ENCODE measurements at places on chromosomes 1 and 21. TPM values are rescaled to one million over a fixed set of nuclear protein-coding genes. Genes with fewer than 3 reads are reported as not detected.
A peak's percentile ranks its signal among the peaks of the same experiment; 100 is the strongest.

- no peaks in the 10 kb centered on the region for H3K36me3 ChIP-seq
- no peaks in the 10 kb centered on the region for H3K27me3 ChIP-seq
- H3K27ac ChIP-seq = no peak overlapping the region
- no peak for DNase-seq
- H3K4me3 ChIP-seq = no peak overlapping the region
These were observed 294.8 kb upstream of the CHRM3 start for GRCh38 chr1:239091537-239091936.

GRCh38 chr1:1112237-1112985, 3.5 kb downstream of the C1orf159 start:
- peaks cover 20% of the 10 kb centered on the region for H3K4me1 ChIP-seq
- no peak overlapping the region for H3K27ac ChIP-seq
- H3K36me3 ChIP-seq = peaks cover 5% of the 10 kb centered on the region
- no peaks in the 10 kb centered on the region for H3K27me3 ChIP-seq
- H3K4me3 ChIP-seq = no peak overlapping the region

GRCh38 chr1:238239343-238239742, 348.6 kb upstream of the ZP4 start:
- DNase-seq = no peak
- no peaks in the 10 kb centered on the region for H3K36me3 ChIP-seq
- H3K4me1 ChIP-seq = no peaks in the 10 kb centered on the region
- H3K27me3 ChIP-seq = no peaks in the 10 kb centered on the region
- no peak overlapping the region for H3K27ac ChIP-seq
- no peak overlapping the region for H3K4me3 ChIP-seq

DNA sequence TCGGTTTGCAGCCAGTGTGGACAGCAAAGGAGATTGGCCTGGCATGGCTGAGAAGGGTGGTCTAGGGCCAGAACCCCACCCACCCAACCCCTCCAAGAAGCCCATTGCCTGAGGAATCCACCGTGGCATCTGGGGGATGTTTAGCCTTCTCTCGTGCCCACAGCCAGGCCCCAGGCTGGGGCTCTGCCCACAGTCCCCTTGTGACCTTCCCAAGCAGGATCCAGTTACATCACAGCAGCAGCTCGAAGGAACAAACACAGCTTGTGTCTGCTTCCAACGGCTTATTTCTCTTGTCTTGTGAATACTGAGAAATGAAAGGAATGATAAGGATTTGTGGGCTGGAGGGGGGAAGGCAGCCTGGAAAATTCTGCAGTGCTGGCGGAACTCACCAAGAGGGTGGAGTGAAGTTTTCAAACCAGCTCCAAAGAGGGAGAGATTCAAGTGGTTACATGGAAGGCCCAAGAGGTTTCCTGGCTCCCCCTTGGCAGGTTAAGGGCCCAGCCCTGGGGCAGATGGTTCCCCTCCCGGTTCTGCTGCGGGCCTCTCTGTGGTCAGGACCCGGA, 61.6 kb downstream of the DHRS3 start:
- DNase-seq = no peak
- no peak overlapping the region for H3K27ac ChIP-seq
- H3K4me3 ChIP-seq = no peak overlapping the region
- no peaks in the 10 kb centered on the region for H3K27me3 ChIP-seq
- H3K36me3 ChIP-seq = no peaks in the 10 kb centered on the region

GRCh38 chr1:216183454-216183853, 239.8 kb downstream of the USH2A start:
- no peak overlapping the region for H3K27ac ChIP-seq
- no peak for DNase-seq
- H3K4me3 ChIP-seq = no peak overlapping the region
- no peaks in the 10 kb centered on the region for H3K27me3 ChIP-seq

DNA sequence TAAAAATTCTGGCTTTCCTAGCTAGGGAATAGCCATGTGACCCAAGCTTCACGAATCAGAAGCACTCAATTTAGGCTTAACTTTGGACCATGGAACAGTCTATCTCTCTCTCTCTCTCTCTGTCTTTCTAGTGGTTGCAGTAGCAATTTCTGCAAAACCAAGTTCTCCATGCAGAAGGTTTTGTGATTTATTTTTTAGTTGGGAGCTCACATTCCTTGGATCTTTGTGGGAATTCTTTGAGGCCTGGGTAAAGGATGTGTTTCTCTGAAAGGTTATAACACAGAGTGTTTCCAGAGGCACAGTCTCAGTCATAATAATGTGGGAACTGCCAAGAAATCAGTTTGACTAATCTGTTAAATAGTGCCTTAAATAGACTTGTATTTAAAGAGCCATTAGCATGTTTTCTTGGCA, 112.3 kb upstream of the COL11A1 start:
- no peak overlapping the region for H3K27ac ChIP-seq
- no peaks in the 10 kb centered on the region for H3K27me3 ChIP-seq
- no peak overlapping the region for H3K4me3 ChIP-seq
- no peaks in the 10 kb centered on the region for H3K4me1 ChIP-seq
- DNase-seq = no peak
- H3K36me3 ChIP-seq = no peaks in the 10 kb centered on the region

DNA sequence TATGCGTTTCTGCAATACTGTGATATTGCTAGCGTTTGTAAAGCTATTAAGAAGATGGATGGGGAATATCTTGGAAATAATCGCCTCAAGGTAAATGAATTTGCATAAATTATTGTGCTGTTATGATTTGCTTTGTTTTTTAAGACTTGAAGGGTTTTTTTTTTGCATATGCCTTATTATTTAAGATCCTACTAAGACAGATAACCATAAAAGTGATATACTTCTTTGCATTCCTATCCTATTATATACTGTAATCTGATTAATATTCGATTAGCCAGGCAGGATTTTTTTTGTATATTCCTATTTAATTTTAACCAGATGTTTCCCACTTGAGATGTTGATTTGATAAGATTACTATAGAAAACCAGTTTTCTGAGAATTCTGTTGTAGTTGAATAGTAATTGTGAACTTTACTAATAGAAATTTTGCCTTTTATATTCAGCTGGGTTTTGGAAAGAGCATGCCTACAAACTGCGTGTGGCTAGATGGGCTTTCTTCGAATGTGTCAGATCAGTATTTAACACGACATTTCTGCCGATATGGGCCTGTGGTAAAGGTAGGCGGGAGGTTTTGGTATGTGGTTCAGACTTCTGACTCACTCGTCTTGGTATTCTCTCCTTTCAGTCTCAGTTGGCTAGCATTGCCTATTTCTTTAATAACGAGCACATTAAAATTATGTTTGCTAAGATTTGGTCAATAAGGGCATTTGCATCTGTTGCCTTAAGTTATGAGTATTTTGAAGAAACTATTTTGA, 56.8 kb downstream of the ZBTB17 start:
- H3K4me1 ChIP-seq = peaks cover 17% of the 10 kb centered on the region
- H3K4me3 ChIP-seq = no peak overlapping the region
- H3K27me3 ChIP-seq = no peaks in the 10 kb centered on the region
- peak; percentile 27 for DNase-seq
- peaks cover 48% of the 10 kb centered on the region for H3K36me3 ChIP-seq
- no peak overlapping the region for H3K27ac ChIP-seq

DNA sequence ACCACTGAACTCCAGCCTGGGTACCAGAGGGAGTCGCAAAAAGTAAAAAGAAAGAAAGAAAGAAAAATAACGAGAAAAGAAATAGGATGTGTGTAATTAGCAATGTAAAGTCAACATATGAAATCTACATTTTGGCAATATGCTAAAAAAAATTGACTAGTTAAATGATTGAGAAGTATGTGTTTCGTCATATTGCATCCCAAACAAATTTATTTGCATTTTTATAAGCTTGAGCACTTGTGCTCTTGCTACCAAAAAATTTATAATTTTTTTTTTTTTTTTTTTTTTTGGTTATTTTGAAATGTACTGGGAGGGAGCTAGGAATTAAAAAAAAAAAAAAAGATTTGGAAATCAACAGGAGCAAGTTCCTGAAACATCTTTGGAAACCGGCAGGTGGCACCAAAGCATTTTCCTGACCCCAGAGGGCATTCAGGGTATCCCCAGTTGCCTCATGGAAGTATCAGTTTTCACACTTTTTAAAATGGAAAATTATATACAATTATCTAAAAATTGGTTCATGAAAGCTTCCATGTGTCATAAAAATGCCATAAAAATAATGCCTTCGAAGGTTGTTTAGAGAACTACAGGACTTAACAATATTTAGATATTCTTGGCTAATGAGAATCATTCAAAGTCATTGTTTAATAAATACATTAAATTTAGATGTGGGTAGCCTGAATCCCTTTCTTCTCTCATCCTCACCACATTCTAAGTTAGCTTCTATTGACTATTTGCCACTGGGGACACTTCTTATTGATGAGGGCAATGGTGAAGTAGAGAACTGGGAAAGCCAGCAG, 4.8 kb upstream of the HEATR1 start:
- no peaks in the 10 kb centered on the region for H3K36me3 ChIP-seq
- H3K4me3 ChIP-seq = no peak overlapping the region
- no peak for DNase-seq

DNA sequence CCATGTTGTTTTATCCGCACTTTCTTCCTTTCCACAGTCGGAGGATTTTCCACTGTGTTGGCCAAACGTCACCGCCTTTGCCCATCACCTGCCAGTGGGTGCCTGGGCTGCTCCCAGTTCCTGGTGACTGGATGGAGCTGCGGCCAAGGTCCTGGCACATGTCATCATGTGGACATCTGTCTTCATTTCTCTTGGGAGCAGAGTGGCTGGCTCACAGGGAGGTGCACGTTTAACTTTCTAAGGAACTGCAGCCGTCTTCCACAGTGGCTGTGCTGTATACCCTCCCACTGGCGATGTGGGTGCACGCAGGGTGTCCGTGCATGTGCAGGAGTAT, 19.5 kb upstream of the RNF223 start:
- H3K27me3 ChIP-seq = no peaks in the 10 kb centered on the region
- DNase-seq = no peak
- H3K4me3 ChIP-seq = no peak overlapping the region

DNA sequence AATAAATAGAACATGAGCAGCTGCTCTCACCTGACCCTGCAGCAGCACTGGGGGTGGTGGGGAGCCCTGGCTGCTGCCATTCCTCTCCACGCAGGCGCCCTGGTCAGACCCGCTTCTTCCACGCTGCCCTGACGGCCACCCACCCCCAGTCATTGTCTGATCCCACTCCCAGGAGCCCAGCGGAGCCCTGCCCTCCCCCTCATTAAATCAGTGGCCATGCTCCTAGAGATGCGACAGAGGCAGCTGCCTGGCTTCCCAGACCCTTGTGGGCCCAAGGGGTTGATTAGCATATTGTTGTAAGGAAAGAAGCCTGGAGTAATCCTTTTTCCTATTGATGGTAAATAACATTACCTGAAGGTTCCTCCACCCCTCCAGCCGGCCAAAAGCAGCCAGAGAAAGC, 301.5 kb downstream of the RRAGC start:
- no peak overlapping the region for H3K4me3 ChIP-seq
- H3K27ac ChIP-seq = no peak overlapping the region
- H3K4me1 ChIP-seq = peaks cover 49% of the 10 kb centered on the region

GRCh38 chr1:232969799-232970198, 19.4 kb downstream of the NTPCR start:
- no peak overlapping the region for H3K4me3 ChIP-seq
- H3K36me3 ChIP-seq = peaks cover 61% of the 10 kb centered on the region
- H3K27ac ChIP-seq = no peak overlapping the region

DNA sequence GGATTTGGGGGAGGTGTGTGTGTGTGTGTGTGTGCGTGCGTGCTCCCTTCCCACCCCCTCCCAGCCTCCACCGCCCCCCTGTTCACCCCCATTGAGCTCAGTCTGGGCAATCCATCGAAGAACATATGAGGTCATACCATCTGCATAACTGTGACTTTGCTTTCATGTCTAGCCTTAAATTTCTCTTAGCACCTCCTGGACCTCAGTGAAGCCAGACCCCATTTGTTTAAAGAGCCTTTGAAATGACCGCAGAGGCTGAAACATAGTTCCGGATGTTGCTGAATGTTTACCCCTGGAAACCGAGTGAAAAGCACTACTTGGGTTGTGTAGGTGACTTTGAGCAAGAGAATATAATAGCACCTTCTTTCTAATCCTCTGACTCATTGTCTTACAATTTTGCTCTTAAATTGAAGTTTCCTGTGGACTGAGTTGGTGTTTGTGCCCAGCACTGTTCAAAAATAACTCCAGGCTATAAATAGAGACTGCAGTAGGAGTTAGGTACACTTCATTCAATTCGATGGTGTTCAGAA, 75.4 kb downstream of the UBE4B start:
- no peaks in the 10 kb centered on the region for H3K27me3 ChIP-seq
- H3K36me3 ChIP-seq = peaks cover 58% of the 10 kb centered on the region
- DNase-seq = no peak
- no peaks in the 10 kb centered on the region for H3K4me1 ChIP-seq

DNA sequence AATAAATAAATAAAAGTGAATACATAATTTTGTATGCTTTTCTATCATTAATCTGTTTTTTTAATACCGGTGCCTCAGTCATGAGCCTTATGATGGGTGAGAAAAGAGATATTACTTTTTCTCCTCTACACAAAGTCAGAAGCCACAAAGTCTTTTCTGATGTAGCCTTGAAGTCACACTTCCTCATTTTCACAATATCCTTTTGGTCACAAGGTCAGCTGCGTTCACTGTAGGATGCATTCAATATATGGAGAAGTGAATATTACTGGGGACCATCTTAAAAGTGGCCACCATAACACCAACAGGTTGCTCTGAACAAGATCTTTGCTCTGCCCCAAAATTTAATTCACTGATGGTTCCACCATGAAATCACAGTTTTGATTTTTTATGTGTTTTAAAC, 83.3 kb upstream of the TNR start:
- H3K27me3 ChIP-seq = no peaks in the 10 kb centered on the region
- no peak overlapping the region for H3K27ac ChIP-seq
- no peak for DNase-seq
- H3K4me3 ChIP-seq = no peak overlapping the region
- no peaks in the 10 kb centered on the region for H3K4me1 ChIP-seq

DNA sequence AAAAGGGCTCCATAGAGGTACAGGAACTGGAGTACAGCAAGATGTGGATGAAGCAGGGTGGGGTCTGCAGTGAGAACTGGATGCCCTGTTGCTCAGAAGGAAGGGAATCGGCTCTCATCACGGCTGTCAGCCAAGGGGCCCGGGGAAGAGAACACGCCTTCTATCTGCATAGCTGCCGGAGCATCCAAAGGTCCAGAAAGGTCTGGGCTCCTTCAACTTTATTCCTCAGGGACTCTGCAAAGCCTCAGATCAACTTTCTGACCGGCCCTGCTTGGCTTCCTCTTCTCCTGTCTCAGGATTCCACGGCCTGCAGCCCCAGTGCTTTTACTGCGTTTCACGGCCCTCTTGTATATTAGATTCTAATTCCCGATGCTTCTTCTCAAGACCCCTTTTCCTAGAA, 34.8 kb downstream of the KRTAP19-8 start:
- H3K27me3 ChIP-seq = peaks cover 4% of the 10 kb centered on the region
- no peak for DNase-seq
- H3K36me3 ChIP-seq = no peaks in the 10 kb centered on the region
- H3K4me3 ChIP-seq = no peak overlapping the region

MKNK1 gene
- 27.1 TPM for total RNA-seq

CYB5RL gene
- total RNA-seq = 2.1 TPM

GJA8 gene
- not detected for total RNA-seq

PLA2G2F gene
- total RNA-seq = not detected

GFI1 gene
- 13.0 TPM for total RNA-seq

CD5L gene
- total RNA-seq = not detected

DMBX1 gene
- total RNA-seq = not detected

SIK1 gene
- total RNA-seq = 317 TPM

RAB7B gene
- 0.08 TPM for total RNA-seq

Data from CD4-positive, alpha-beta T cell (primary cell).